ENCODE measurements at places on chromosomes 4 and X.

GRCh38 chrX:132563976-132564375 lies 75.1 kb upstream of the MBNL3 start:
- no peak for DNase-seq

GRCh38 chrX:30593440-30594200 lies 16.1 kb upstream of the TASL start:
- DNase-seq, result peak; percentile 15

GRCh38 chr4:35500812-35501211 lies 743.5 kb downstream of the ARAP2 start:
- no peak for DNase-seq

- no peak for DNase-seq
Measured at GRCh38 chr4:79678472-79679202, 270.6 kb upstream of the GK2 start.

DNA sequence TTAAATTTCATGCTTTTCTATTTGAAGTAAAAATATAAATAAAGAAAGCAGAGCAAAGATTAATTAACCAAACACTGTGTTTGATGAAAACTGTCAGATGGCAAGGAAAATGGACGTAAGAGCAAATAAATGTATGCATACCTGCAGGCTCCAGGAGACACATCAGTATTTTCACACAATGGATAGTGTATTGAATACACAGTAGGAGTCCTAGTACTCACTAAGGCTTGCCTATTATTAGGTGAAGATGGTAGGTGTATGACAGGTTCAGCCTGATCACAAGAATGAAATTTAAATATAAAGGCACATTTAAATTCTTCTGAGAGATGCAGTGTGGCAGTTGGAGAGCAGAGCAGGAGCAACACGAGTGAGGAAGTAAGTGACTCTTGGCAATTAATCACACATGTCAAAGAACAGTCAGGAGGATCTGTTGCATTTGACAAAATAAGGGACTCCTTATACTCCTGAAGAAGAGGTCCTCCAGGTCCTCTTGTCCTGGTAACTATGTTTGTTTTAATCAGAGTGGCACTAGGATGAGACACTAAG lies 106.0 kb upstream of the NDST4 start:
- DNase-seq, result no peak

DNA sequence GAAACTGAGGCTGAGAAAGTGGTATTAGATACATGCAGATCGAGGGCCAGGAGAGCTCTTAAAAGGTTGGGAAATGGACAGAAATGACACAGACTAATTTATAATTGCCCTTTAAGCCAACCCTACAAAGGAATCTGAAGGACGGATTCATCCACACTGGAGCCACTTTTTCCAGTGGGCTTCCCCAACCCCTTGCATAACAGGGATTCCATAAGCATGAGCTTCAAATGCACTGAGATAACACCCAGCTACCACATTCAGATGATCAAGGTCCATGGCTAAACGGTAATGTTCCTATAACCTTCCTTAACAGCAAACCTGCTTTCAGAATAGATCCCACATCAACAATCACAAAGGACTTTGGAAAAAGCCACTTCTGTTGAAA lies 34.2 kb downstream of the PLAC1 start:
- DNase-seq, result no peak

- DNase-seq, result peak; percentile 61
Measured at GRCh38 chrX:46588263-46588662, 14.7 kb downstream of the CHST7 start.

- DNase-seq, result no peak
Measured at GRCh38 chr4:150673793-150674192, 91.8 kb downstream of the MAB21L2 start.
